Trophoblast cell (in vitro differentiated cells and primary cell): ENCODE measurements at places on chromosomes 12 and 14.

DNA sequence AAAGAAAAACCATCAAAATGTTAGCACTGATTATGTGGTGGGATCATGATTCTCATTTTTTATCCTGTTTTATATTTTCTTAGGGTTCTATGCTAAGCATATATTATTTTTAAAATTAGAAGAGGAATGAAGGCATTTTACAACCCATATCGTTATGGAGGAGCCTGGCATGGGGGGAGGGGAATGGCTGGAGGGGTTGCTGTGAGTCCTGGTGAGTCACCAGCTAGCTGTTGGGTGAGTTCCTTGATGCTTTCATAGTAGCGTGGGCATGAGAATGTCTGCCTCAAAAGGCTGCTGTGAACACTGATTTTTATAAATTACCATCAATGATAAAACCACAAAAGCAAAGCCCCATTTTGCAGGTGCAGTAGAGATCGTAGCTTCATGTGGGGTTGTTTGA lies 46.9 kb downstream of the C14orf132 start:
- peaks cover 10% of the 10 kb centered on the region for H3K4me1 ChIP-seq
- H3K27ac ChIP-seq, result no peak overlapping the region
- H3K27me3 ChIP-seq, result no peaks in the 10 kb centered on the region
- H3K4me3 ChIP-seq, result no peak overlapping the region

DNA sequence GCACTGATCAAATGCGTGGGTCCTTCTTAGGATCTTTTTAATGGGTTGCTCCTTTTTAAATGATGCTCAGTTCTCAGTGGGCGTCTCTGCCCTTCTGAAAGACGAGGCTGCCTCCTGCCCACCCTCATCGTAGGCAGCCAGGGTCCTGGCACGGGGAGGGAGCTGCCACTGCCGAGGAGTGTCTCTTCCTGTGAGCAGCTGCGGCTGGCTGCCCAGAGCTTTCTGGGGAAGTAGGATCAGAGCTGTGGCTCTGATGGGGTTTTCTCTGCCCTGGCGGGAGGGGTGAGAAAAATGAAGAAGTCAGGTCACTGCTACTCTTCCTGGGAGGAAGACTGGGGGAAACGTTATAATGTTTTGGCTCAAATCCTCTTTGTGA lies 31.1 kb upstream of the BEGAIN start:
- H3K4me3 ChIP-seq, result no peak overlapping the region
- H3K36me3 ChIP-seq, result no peaks in the 10 kb centered on the region
- H3K4me1 ChIP-seq, result no peaks in the 10 kb centered on the region
- H3K27ac ChIP-seq, result no peak overlapping the region
- no peaks in the 10 kb centered on the region for H3K27me3 ChIP-seq

- no peaks in the 10 kb centered on the region for H3K36me3 ChIP-seq
- H3K4me3 ChIP-seq, result no peak overlapping the region
- no peaks in the 10 kb centered on the region for H3K4me1 ChIP-seq
- no peaks in the 10 kb centered on the region for H3K27me3 ChIP-seq
These were observed 213.8 kb downstream of the SLC6A15 start for GRCh38 chr12:84698576-84699333.

DNA sequence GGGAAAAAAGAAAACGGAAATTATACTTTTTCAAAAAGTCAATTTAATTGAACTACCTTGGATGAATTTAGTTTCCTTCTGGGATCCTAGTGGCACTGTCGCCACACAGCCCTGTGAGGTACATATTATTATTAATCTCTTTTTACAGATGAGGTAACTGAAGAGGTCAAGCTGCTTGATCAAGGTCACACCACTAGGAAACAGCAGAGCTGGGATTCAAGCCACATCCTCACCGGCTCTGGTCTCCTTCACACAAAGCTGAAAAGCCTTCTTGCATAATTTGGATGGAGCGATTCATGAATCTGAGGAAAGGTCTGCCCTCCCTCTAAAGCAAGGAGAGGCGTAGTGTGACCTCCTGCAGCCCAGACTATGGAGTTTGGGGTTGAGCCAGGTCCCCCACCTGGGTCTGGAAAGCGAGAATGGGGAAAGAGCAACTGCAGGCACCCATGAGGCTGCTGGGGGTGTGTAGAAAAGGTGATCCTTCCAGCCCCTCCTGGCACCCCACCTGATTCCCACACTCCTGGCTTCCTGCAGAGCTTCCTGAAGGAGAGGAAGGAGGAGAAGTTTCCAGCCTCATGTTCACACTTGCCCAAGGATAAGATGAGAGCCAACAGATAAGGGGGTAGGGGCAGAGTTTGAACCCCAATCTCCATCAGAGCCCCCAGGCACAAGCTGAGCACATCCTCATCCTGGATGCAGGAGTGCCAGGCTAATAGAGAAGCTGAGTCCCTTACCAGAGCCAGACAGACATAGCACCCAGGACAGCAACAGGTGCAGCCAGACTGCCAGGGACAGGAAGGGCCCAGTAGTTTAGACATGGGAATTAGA lies 3.9 kb upstream of the KRT79 start:
- H3K4me1 ChIP-seq, result peaks cover 4% of the 10 kb centered on the region
- no peaks in the 10 kb centered on the region for H3K27me3 ChIP-seq
- H3K27ac ChIP-seq, result no peak overlapping the region
- no peaks in the 10 kb centered on the region for H3K36me3 ChIP-seq

GRCh38 chr12:41701943-41702601 lies 442.6 kb downstream of the GXYLT1 start:
- H3K4me3 ChIP-seq, result no peak overlapping the region
- H3K36me3 ChIP-seq, result no peaks in the 10 kb centered on the region
- no peaks in the 10 kb centered on the region for H3K4me1 ChIP-seq
- no peaks in the 10 kb centered on the region for H3K27me3 ChIP-seq
- H3K27ac ChIP-seq, result no peak overlapping the region

GRCh38 chr12:61072717-61073116 lies 1187.5 kb upstream of the USP15 start:
- DNase-seq, result no peak
- no peak overlapping the region for H3K27ac ChIP-seq
- H3K4me3 ChIP-seq, result no peak overlapping the region
- H3K36me3 ChIP-seq, result no peaks in the 10 kb centered on the region
